ENCODE measurements at places on chromosomes 2 and 18. TPM values are rescaled to one million over a fixed set of nuclear protein-coding genes. Genes with fewer than 3 reads are reported as not detected.

COL4A4 gene
- total RNA-seq, result 0.25 TPM

HS6ST1 gene
- total RNA-seq, result 11.4 TPM

FAM98A gene
- 69.0 TPM for total RNA-seq

UCN gene
- total RNA-seq, result 9.5 TPM

PLGLB2 gene
- 1.1 TPM for total RNA-seq

GALR1 gene
- not detected for total RNA-seq

TM4SF20 gene
- total RNA-seq, result not detected

ARHGAP15 gene
- not detected for total RNA-seq

POTEI gene
- not detected for total RNA-seq

POTEC gene
- total RNA-seq, result not detected

C2orf72 gene
- not detected for total RNA-seq

LIMS4 gene
- 1.5 TPM for total RNA-seq

ABCG8 gene
- total RNA-seq, result not detected

GPAT2 gene
- total RNA-seq, result not detected

LHCGR gene
- not detected for total RNA-seq

LBX2 gene
- not detected for total RNA-seq

PROKR1 gene
- total RNA-seq, result not detected

GPR39 gene
- 7.2 TPM for total RNA-seq

IL36RN gene
- not detected for total RNA-seq

KLHL41 gene
- 0.35 TPM for total RNA-seq

NTSR2 gene
- not detected for total RNA-seq

PTPRM gene
- total RNA-seq, result 82.8 TPM

NR4A2 gene
- total RNA-seq, result 2.6 TPM

SIX3 gene
- total RNA-seq, result not detected

SKOR2 gene
- not detected for total RNA-seq

SERPINE2 gene
- 231 TPM for total RNA-seq

IHH gene
- not detected for total RNA-seq

KIAA2012 gene
- total RNA-seq, result not detected

UGT1A9 gene
- total RNA-seq, result not detected

OXER1 gene
- not detected for total RNA-seq

LYPD6 gene
- 3.2 TPM for total RNA-seq

SERPINB10 gene
- total RNA-seq, result not detected

RTTN gene
- 55.8 TPM for total RNA-seq

Data from MCF 10A (cell line).